Cardiac muscle cell (in vitro differentiated cells and primary cell): ENCODE measurements at places on chromosomes 1 and 21. TPM values are rescaled to one million over a fixed set of nuclear protein-coding genes. Genes with fewer than 3 reads are reported as not detected.

GRCh38 chr1:39533442-39533841, 42.0 kb downstream of the BMP8A start:
- no peaks in the 10 kb centered on the region for H3K36me3 ChIP-seq
- H3K4me1 ChIP-seq, result no peaks in the 10 kb centered on the region
- no peak overlapping the region for H3K4me3 ChIP-seq
- no peaks in the 10 kb centered on the region for H3K27me3 ChIP-seq
- H3K27ac ChIP-seq, result no peak overlapping the region

GRCh38 chr1:10213186-10213705, 2.9 kb downstream of the KIF1B start:
- no peaks in the 10 kb centered on the region for H3K27me3 ChIP-seq
- H3K4me1 ChIP-seq, result peaks cover 19% of the 10 kb centered on the region
- H3K27ac ChIP-seq, result peak overlapping the region; percentile 74
- H3K36me3 ChIP-seq, result no peaks in the 10 kb centered on the region

DNA sequence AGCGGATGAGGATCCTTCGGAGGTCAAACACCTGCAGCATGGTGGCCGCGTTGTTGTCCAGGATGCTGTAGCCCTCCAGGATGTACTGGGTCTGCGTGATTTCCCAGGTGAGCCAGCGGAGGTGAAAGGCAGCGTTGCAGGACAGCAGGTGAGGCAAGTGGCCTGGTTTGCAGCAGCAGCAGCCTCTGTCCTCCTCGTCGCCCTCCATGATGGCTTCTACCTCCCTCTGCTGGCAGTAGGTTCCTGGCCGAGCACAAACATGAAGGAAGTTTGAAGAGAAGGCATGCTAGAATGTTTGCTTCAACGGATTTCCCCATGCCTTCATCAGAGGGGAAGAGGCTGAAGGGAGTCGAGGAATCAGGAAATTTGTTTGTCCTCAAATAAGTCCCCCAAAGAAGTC, 74.7 kb downstream of the NTPCR start:
- H3K4me3 ChIP-seq, result no peak overlapping the region
- H3K4me1 ChIP-seq, result peaks cover 12% of the 10 kb centered on the region
- DNase-seq, result peak; percentile 76

GRCh38 chr1:9901148-9902059, 8.7 kb downstream of the CTNNBIP1 start:
- peaks cover 32% of the 10 kb centered on the region for H3K4me1 ChIP-seq
- H3K36me3 ChIP-seq, result no peaks in the 10 kb centered on the region
- DNase-seq, result no peak
- H3K27me3 ChIP-seq, result no peaks in the 10 kb centered on the region
- peak overlapping the region; percentile 89 for H3K27ac ChIP-seq
- H3K4me3 ChIP-seq, result no peak overlapping the region

DNA sequence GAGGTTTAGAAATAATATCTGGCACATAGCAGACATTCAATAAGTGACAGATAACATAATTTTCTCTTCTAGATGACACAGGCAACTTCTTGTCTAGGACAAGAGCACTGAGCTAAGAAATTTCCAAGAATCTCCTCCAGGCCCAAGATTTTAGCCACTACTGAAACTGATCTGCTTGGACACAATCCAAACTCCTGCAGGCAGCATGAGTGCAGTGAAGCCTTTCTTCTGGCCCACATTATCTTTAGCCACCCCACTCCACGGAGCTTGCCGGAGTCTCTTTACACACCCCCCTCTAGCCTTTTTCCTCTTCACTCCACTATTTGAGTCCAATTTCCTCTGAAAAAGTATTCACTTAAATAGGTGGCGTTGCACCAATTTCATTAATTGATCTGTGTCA, 142.9 kb upstream of the DUSP10 start:
- no peaks in the 10 kb centered on the region for H3K36me3 ChIP-seq
- DNase-seq, result peak; percentile 28
- H3K4me1 ChIP-seq, result no peaks in the 10 kb centered on the region
- H3K27ac ChIP-seq, result no peak overlapping the region

GRCh38 chr21:26837539-26837938, 7.7 kb downstream of the ADAMTS1 start:
- H3K27ac ChIP-seq, result peak overlapping the region; percentile 58
- DNase-seq, result peak; percentile 32
- peaks cover 37% of the 10 kb centered on the region for H3K4me1 ChIP-seq
- H3K36me3 ChIP-seq, result peaks cover 67% of the 10 kb centered on the region
- H3K27me3 ChIP-seq, result no peaks in the 10 kb centered on the region

DNA sequence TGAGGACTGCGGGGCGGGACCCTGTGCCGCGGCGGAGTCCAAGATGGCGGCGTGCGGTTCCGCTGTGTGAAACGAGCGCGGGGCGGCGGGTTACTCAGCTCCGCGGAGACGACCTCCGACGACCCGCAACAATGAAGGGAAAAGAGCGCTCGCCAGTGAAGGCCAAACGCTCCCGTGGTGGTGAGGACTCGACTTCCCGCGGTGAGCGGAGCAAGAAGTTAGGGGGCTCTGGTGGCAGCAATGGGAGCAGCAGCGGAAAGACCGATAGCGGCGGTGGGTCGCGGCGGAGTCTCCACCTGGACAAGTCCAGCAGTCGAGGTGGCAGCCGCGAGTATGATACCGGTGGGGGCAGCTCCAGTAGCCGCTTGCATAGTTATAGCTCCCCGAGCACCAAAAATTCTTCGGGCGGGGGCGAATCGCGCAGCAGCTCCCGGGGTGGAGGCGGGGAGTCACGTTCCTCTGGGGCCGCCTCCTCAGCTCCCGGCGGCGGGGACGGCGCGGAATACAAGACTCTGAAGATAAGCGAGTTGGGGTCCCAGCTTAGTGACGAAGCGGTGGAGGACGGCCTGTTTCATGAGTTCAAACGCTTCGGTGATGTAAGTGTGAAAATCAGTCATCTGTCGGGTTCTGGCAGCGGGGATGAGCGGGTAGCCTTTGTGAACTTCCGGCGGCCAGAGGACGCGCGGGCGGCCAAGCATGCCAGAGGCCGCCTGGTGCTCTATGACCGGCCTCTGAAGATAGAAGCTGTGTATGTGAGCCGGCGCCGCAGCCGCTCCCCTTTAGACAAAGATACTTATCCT, 430 bp downstream of the RBM15 start:
- peak; percentile 56 for DNase-seq
- peak overlapping the region; percentile 99 for H3K27ac ChIP-seq
- H3K4me3 ChIP-seq, result peak overlapping the region; percentile 90

GRCh38 chr1:233908092-233908491, 3.6 kb downstream of the SLC35F3 start:
- H3K4me3 ChIP-seq, result no peak overlapping the region
- H3K36me3 ChIP-seq, result no peaks in the 10 kb centered on the region
- DNase-seq, result no peak
- no peaks in the 10 kb centered on the region for H3K4me1 ChIP-seq
- H3K27ac ChIP-seq, result no peak overlapping the region

- no peaks in the 10 kb centered on the region for H3K4me1 ChIP-seq
- no peak overlapping the region for H3K4me3 ChIP-seq
- no peak overlapping the region for H3K27ac ChIP-seq
Measured at GRCh38 chr1:48749068-48749467, 27.6 kb downstream of the BEND5 start.

DNA sequence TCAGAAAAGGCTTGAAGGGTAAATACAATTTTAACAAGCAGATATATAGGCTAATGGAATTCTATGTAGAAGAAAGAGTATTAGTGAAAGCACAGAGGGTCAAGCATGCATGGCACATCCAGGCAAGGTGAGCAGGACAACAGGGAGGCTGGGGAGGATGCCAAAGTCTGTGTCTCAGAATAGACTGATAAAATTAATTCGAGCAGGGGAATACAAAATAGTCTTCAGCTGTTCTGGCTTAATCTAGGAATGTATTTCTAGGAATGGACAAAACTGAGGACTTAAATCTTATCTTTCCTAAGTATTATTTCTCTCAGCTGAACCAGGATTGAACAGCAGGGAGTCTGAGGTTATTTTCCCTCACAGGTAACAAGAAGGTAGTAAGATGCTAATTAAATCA, 35.2 kb downstream of the NVL start:
- no peaks in the 10 kb centered on the region for H3K27me3 ChIP-seq
- no peak overlapping the region for H3K27ac ChIP-seq
- H3K4me3 ChIP-seq, result no peak overlapping the region
- no peaks in the 10 kb centered on the region for H3K4me1 ChIP-seq

The ADSS2 gene
- 16.7 and 22.8 TPM in 2 replicates for total RNA-seq

The ZBTB18 gene
- total RNA-seq, result 11.0 and 16.0 TPM in 2 replicates

The FCN3 gene
- 0.18 and 3.6 TPM in 2 replicates for total RNA-seq

The TRIM62 gene
- 5.8 and 6.3 TPM in 2 replicates for total RNA-seq

The DENND2C gene
- total RNA-seq, result 1.8 TPM in 2 replicates

The RNF115 gene
- total RNA-seq, result 15.7 and 18.8 TPM in 2 replicates

The RCC1 gene
- total RNA-seq, result 22.0 and 24.7 TPM in 2 replicates

The HES4 gene
- 54.4 and 89.4 TPM in 2 replicates for total RNA-seq

The PLA2G2F gene
- not detected in 2 replicates for total RNA-seq

The CELA2A gene
- total RNA-seq, result not detected in 2 replicates

The CD53 gene
- total RNA-seq, result not detected in 2 replicates
